ENCODE measurements at places on chromosomes 4 and X. TPM values are rescaled to one million over a fixed set of nuclear protein-coding genes. Genes with fewer than 3 reads are reported as not detected.

Gene IBSP
- total RNA-seq: not detected

DNA sequence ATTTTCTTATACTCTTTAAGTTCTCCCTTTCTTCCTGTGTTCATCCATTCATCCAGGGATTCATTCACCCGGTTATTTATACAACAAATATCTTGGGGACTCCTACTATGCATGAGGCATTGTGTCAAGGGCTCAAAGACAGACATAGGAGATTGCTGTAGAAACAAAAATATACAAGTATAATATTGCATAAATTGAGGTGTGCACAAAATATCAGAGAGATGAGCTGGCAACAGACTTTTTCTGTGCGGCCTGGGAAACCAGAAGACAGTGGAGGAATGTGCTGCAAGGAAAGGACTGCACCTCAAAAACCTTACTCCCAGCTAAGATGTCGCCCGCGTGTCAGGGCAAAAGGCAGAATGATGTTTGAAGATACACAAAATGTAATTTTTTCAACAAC, 9.6 kb downstream of the OTOP1 start:
- no peak for DNase-seq

GRCh38 chr4:123102897-123103471, 180.6 kb upstream of the NUDT6 start:
- no peak for DNase-seq

- DNase-seq: no peak
Observed at GRCh38 chrX:23729214-23729613, 13.9 kb downstream of the ACOT9 start.

GRCh38 chr4:105147016-105147552, 408 bp downstream of the TET2 start:
- no peak for DNase-seq

DNA sequence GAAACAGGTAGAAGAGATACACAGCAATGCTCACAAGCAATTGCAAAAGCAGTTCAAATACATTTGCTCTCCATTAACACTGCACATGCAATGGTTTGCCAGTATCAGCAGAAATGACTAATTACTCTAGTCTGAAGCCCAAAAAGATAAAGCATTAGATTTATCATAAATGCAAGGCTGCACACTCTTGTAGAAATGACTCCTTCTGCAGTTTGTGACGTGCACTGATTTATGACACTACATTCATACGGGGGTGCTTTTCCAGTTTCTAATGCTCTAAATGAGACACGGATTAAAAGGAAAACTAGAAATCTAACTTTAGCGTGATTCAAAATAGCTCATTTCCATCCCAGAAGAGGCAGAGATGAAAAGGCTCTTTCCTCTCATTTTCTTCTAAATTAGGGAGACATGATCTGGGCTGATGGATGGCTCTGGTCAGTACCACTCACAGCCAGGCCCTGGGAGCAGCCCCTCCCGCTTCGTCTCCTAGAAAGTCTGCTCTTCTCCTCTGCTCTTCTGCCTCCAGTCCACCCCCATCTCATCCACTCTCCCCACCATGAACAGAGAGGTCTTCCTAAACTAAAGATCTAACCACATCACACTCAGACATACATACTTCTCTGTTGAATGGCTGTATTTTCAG, 33.2 kb downstream of the PPP2R2C start:
- no peak for DNase-seq

All from psoas muscle (tissue), 8 donors.